SJCRH30 (cell line): ENCODE measurements at places on chromosomes 11 and 22. TPM values are rescaled to one million over a fixed set of nuclear protein-coding genes. Genes with fewer than 3 reads are reported as not detected.

EMSY gene
- 34.3 and 46.2 TPM in 2 replicates for total RNA-seq

POTEH gene
- total RNA-seq, result not detected in 2 replicates

MRPL11 gene
- 86.7 and 102 TPM in 2 replicates for total RNA-seq

MMP8 gene
- total RNA-seq, result not detected in 2 replicates

XKR3 gene
- total RNA-seq, result not detected in 2 replicates

MFRP gene
- not detected in 2 replicates for total RNA-seq

IFTAP gene
- total RNA-seq, result 30.3 and 35.0 TPM in 2 replicates

KRTAP5-10 gene
- total RNA-seq, result not detected in 2 replicates

CD6 gene
- total RNA-seq, result not detected in 2 replicates

ANGPTL5 gene
- total RNA-seq, result not detected in 2 replicates

OR4A16 gene
- total RNA-seq, result not detected in 2 replicates

OR51V1 gene
- not detected in 2 replicates for total RNA-seq
